ENCODE measurements at places on chromosomes 11 and 22.

GRCh38 chr11:114586797-114587196 is 8.8 kb downstream of the NXPE4 start:
- DNase-seq: no peak

DNA sequence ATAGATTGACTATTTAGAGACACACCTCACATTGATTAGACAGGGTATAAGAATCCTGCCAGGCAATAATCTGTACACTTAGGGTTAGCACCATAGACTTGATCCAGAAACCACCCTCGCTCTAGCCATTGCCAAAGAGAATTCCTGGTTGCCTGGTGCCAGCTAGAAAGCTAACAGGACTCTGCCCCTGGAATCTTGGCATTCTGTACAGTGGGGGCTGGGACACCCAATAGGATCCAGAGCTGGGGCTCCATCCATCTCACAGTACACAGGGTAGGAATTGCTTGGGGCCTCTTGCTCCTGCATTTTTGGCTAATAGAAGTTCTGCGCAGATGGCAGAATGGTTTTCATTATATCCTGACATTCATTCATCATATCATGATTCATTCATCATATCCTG is 3.0 kb upstream of the APLNR start:
- no peak for DNase-seq

GRCh38 chr11:64186492-64187165 is 658 bp downstream of the STIP1 start:
- no peak for DNase-seq

DNA sequence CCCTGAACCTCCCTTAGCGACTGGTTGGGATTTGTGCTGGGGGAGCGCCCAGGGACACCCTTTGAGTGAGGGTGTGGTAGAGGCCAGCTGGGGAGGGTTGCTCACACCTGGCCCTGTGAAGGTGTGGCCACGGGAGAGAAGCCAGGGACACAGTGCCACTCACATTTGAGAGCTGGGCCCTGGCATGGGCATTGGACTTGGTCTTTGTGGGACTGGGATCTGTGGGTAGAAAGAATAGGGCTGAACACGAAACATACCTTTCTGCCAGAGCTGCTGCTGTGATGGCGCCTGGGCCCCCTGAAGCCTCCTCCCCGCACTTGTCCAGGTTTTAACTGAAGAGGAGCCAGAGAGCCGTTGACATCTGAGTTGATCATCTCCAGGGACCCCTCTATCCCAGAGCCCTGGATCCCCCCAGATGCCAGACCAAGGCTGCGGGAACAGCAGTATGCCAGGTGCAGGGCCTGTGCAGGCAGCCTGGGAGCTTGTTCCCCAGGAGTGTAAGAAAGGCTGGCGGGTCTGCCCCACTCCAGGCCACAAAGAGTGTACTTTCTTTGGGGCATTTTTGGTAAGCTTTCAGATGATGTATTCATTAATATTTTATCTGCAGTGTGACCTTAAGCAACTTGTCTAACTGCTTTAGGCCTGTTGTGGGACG is 284.1 kb downstream of the TBC1D22A start:
- DNase-seq: no peak

DNA sequence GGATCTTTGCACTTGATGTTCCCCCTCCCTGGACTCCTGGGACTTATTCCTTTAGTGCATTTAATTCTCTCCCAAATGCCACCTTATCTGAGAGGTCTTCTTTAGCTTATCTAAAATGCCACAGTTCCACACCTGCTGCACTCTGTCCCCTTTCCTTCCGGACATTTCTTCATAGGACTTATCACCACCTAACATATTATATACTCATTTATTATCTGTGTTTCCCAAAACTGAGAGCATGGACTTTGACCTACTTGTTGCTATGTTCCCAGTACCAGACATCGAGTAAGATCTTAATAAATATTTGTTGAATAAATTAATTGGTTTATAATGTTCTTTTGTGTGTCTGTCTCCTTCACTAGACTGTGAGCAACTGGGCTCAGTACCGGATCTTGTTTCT is 585.3 kb downstream of the INSC start:
- DNase-seq: no peak

Data from HFFc6 (cell line).